ENCODE measurements at places on chromosomes 1 and 21. TPM values are rescaled to one million over a fixed set of nuclear protein-coding genes. Genes with fewer than 3 reads are reported as not detected.

The PRKAA2 gene
- total RNA-seq, result 4.0 TPM

- H3K4me3 ChIP-seq, result no peak overlapping the region
- no peak overlapping the region for H3K27ac ChIP-seq
- no peak for DNase-seq
- H3K36me3 ChIP-seq, result no peaks in the 10 kb centered on the region
- no peaks in the 10 kb centered on the region for H3K27me3 ChIP-seq
These were observed 33.7 kb downstream of the CDCA8 start for GRCh38 chr1:37725851-37726613.

The PLCH2 gene
- total RNA-seq, result 0.09 TPM

GRCh38 chr1:239368436-239369109 lies 17.8 kb upstream of the CHRM3 start:
- H3K4me3 ChIP-seq, result no peak overlapping the region
- no peak for DNase-seq
- no peaks in the 10 kb centered on the region for H3K36me3 ChIP-seq
- no peaks in the 10 kb centered on the region for H3K27me3 ChIP-seq
- no peaks in the 10 kb centered on the region for H3K4me1 ChIP-seq

The GBP7 gene
- total RNA-seq, result not detected

The LCE1F gene
- not detected for total RNA-seq

DNA sequence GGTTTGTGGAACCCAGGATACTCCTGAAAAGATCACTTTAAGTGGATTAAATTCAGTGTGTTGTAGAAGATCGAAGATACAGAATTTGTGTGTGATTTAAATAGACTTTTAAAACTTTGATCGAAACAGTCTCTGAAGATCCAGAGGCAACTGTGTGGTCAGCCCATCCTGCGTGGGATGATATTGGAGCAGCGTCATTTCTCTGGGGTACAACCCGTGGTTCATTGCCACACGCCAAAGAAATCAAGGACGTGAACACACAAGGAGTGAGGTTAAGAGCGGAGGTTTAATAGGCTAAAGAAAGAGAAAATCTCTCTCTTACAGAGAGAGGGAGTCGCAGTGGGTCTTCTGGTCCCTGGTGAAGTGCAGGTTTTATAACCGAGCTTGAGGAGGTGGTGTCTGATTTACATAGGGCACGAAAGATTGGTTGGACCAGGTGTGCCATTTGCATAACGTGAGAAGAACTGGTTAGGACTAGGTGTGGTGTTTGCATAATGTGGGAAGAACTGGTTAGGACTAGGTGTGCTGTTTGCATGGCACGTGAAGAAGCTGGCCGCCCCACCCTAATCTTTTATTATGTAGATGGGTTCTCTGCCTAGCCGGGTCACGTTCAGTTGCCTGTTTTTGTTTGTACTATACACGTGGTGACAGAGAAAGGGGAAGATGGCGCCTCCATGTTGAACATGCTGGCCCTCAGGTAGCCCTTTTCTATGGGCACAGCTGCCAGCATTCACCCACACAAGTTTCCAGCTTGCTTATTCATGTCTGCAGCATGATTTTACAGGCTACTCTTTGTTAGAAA lies 82.3 kb downstream of the ADSS2 start:
- peak; percentile 82 for DNase-seq
- H3K4me1 ChIP-seq, result 0 out of 2 replicates have a peak, but pooled peaks cover 4% of the 10 kb centered on the region
- H3K27me3 ChIP-seq, result no peaks in the 10 kb centered on the region

Measured in H9 (cell line).